8988T (cell line): ENCODE measurements at places on chromosomes 5 and 9.

GRCh38 chr9:130382096-130382495 is 62.7 kb upstream of the ASS1 start:
- no peak for DNase-seq

- DNase-seq: no peak
Measured at GRCh38 chr5:153572411-153573145, 82.1 kb downstream of the GRIA1 start.

GRCh38 chr9:130639866-130640555 is 24.4 kb upstream of the PRDM12 start:
- no peak for DNase-seq

DNA sequence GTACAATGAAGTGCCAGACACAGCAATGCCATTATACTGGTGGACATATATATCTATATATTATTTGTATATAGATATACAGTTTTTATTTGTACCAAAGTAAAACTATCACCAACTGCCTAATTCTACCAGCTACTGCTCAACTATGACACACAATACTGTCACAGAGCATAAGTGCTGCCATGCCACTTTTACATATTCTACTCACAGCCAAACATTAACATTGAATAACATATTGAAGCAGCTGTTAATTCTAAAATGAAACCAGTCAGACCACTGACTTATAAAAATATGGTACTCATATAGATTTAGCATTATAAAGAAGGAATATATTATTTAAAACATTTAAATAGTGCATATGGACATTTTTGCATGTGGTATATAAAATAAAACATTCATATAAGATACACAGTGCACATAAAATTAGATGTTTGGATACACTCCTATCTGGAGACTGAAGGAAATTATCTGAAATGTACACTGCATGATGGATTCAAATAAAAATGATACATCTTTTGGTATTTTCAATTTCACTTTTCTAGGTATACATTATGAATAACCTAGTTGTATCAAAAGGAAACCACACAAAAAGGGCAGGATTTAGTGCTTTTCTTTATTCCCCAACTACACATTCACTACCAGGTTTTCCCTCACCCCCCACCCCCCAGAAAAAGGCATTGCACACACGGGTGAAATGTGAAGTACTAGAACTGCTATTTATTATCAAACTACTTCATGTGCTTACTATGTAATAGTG is 48.9 kb downstream of the PKD2L2 start:
- DNase-seq: no peak

DNA sequence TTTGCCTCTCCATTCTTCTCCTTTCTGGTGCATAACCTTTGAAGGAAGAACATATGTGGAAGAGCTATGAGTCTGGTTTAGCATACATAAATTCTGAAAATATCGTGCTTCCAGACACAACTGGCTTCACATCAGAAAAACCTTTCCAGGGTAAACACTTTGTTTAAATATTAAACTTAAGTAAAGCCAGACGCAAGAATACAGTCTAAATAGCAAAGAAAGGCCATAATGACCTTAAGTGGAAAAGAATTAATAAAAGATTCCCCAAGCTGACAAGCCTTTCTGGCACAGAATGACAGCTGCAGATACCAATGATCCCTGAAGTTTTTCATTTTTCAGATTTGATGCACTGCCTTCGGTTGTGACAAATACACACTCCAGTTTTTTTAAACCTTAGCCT is 13.5 kb upstream of the TSSK1B start:
- no peak for DNase-seq

GRCh38 chr9:20043461-20043860 is 254.6 kb upstream of the SLC24A2 start:
- DNase-seq: no peak

- DNase-seq: no peak
Measured at GRCh38 chr9:92756792-92757191, 7.8 kb downstream of the BICD2 start.

GRCh38 chr9:69822116-69822750 is 1.6 kb downstream of the CFAP95 start:
- no peak for DNase-seq

GRCh38 chr9:137634016-137634415 is 15.2 kb downstream of the EHMT1 start:
- DNase-seq: no peak

- DNase-seq: no peak
Measured at GRCh38 chr5:13403351-13403750, 541.1 kb downstream of the DNAH5 start.

GRCh38 chr9:127446713-127447415 is 4.3 kb downstream of the RPL12 start:
- DNase-seq: no peak

DNA sequence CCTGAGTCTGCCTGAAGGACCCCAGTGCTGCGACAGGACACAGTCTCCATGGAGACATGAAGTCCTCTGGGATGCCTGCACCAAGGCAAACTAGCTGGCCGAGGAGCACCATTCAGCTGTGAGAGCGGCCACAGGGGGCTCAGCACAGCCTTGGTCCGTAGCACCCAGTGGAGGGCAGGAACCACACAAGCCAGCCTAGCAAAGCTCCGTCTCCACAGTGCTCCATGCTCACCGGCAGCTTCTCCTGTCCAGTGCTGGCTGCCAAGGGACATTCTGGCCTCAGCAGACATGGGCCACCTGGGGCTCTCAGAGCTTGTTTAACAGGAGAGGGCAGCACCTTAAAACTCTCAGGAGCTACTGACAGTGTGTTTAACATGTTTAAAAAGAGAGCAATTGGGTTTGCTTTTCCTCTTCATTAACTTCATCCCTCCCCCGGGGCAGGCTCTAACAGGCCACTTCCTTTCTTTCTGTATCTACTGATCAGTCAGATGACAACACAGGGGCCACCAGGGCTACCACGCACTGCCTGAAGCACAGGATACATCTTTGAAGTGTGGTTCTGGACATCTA is 57.0 kb downstream of the SECISBP2 start:
- no peak for DNase-seq

GRCh38 chr9:97889941-97890887 is 32.1 kb downstream of the TRMO start:
- peak; percentile 29 for DNase-seq

DNA sequence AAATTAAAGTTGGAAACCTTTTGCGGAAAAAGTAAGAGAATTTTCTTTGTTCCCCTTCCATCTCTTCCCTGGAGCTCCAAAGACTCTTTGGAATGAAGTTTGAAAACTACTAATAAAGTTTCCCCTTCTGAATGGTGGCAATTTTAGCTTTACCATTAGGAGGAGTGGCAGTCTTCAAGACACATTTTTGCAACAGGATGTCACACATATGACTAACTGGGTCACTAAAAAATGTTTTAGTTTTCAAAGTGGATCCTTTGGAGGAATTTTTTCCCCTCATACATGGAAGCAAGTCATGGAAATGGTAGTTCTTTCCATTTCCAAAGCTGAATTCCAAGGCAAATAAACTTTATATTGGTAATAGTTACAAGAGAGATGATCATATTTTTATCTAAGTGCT is 15.6 kb downstream of the FBXO4 start:
- no peak for DNase-seq

DNA sequence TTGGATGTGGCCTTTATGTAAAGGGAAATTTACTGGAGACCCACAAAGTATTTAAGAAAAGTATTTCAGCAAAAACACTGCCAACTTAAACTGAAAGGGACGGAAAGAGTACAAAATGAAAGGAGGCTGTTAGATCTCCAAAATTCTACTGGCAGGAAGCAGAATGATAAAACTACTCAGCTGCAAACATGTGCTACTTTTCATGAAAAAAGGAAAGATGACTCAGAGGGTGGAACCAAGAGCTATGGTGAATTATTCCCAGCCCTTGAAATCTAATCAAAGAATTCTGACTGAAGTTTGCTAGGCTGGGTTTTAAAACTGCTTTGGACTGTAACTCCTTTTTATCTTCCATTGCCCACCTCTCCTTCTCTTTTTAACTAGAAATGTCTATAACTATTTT is 58.6 kb upstream of the ZBED3 start:
- no peak for DNase-seq

- no peak for DNase-seq
Measured at GRCh38 chr5:115022303-115022702, 147.4 kb downstream of the TRIM36 start.

GRCh38 chr9:2593744-2594143 is 27.8 kb upstream of the VLDLR start:
- DNase-seq: no peak

DNA sequence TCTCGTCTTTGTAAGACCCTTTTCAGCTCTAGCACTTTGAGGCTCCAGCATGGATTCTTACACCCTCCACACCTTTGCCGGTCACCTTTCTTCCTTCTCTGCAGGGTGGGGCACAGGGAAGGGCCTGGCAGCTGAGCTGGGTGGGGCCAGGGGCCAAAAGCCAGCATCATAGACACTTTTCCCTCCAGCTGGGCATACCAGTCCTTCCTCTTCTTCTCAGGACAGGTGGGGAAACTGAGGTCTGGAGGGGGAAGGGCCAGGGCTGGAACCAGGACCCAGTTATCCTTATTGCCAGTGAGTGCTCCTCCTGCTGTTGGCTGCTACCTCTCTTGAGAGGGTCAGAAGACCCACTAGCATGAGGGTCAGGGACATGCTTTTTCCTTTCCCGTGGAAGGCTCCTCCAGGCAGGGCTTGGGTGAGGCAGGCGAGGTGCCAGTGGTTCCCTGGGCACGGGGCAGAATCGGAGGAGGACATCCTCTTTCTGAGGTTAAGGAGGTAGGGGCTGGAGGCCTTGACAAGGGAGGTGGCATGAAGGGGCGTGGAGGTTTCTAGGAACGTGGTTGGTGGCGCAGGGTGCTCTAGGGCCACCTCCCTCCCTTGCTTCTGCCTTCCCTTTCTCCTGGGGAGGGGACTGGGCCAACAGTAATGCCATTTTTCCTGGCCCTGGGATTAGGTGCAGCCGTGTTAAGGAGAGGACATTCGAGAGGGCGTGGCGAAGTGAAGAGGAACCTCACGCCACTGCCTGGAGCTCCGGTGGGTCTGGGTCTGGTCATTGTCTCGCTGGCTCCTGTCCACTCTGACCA is at the start of gene NDST1:
TSS of gene NDST1 (plus strand) at position 658 of the 803 bp plus-strand sequence. CDS start 13,124 bp downstream, outside the sequence.
- no peak for DNase-seq

- peak; percentile 60 for DNase-seq
Measured at GRCh38 chr9:137575716-137576411, 2.9 kb downstream of the DPH7 start.
